ENCODE measurements at places on chromosomes 5 and 9. TPM values are rescaled to one million over a fixed set of nuclear protein-coding genes. Genes with fewer than 3 reads are reported as not detected.
A peak's percentile ranks its signal among the peaks of the same experiment; 100 is the strongest.

DNA sequence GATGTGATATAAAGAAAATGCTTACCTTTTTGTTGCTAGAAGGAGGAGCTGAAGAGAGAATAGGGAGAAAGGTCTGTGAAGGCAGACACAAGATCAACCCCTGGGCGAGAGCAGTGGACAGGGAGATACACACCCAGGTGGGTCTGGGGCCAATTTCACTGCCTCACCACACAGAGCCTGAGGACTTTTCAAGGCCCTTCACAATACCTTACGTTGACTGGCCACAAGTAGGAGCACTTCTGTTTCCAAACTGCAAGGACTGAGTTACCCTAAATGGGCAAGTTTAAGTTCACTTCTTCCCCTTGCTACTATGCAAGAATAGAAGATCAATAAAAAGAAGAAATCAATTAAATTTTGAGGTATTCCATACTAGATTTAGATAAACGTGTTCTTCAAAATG lies 174.5 kb upstream of the SLC12A2 start:
- no peak for DNase-seq

DNA sequence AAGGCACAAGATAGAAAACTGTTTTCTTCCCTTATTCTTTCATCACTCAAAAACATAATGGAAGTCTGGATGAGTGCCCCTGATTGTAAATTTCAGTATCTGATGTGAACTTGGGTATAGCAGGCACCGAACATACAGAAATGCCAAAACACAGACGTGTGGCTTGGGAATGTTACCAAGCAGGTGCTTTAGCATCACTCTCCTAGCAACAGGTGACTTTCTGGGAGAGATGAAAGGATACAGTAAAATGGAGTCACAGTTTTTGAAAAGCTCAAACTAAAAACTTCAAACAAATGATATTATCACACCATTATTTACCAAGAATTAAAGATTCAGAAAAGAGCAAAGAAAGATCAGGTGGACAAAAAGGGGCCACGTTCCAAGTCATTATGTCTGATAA lies 130.2 kb downstream of the DROSHA start:
- DNase-seq: no peak

DNA sequence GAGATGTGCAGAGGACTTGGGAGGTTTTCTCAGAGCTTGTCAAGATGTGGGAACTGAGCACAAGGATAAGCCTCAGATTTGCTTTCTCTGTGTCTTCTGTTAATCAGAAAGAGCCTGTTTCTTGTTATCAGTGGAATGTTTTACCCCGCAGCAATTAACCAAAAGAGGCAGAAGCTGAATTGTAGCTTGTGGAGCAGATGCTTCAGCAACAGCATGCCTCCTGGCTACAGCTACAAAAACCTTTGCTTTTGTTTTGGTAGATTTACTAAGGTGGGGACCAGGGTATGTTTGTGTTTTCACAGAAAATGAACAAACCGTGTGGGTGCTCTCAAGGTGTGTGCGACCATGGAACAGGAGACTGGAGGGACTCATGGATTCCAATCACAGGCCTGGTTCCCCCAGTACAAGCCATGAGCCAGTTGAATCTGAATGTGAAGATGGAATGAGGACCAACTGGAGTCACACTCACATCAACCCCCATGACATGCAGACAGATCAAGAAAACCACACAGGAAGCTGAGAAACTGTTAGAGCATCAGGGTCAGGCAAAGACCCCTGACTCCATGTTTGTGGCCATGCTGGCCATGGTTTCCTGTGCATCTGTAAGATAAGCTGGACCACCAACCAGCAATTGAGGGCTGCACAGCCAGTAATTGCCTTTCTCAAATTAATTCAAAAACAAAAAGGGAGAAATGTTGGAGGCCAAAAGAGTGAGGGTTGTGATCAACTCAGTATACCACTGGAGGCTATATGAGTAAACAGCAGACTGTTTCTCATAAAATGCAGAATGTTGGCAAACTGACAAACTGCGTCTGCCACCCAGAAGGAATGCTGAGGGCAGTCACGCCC lies 6.9 kb downstream of the UGT3A2 start:
- DNase-seq: no peak

DNA sequence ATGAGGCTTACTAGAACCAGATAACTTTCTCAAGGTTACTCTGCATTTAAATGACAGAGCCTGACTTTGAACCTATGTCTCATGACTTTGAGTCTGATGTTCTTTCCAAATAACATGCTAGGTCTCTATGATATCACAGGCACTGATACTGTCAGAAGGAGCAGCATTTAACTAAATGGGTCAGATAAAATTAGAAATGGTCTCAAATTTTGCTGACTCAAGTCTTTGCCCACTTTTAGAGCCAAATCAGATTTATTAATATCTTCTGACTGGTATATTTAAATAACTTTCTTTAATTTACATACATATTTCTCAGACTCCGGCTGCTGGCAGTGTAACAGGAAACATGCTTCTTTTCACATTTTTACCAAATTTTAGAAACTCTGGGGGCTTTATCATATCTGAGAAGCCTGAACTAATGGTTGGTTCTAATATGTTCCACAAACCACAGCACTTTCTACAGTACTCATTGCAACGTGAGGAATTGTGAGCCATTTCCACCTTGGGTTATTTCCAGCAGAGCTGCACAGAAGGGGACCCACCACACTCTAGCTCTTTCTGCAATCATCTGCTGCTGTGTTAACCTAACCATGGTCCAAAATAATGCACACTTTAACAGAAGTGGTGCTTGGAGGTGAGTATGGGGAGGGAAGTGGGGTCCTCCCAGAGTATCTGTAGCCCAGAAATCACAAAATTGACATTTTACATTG lies 79.2 kb downstream of the KCTD16 start:
- DNase-seq: no peak

GRCh38 chr9:127035948-127036347 lies 86.5 kb downstream of the ANGPTL2 start:
- no peak for DNase-seq

DNA sequence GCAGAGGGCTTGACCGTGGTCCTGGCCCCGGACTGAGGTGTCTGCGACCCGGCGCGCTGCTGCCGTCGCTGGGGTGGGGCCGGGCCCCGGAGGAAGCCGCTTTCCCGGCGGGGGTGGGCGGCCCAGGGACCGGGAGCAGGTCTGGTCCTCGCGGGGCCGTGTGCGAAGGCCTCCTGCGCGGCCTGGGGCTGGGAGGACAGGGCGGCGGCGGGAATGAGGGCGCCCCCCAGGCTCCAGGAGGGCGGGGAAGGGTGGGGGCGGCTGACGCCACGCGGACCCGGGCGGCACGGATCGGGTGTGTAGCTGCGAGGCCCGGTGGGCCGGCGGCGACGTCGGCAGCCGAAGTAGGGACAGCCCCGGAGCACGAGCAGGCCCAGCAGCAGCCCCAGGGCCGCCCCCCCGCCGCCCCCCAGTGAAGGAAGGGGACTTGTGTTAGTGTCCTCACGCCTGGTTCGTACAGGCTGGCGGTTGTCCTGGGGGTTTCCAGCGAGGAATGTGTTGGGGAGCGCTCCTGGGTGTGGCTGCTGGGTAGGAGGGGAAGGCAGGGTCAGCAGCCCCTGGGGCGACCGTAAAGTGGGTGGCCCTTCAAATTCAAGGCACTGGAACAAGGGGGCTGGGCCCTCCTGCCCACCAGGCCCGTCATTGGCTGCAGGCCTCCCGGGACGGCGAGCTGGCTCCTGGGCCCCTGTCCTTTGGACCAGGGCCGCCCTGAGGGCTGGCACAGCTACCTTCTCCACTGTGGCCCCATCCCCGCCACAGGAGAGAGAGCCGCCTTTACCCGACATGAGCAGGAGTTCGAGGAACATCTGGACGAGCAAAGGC lies 597 bp upstream of the TMEM250 start:
- no peak for DNase-seq

DNA sequence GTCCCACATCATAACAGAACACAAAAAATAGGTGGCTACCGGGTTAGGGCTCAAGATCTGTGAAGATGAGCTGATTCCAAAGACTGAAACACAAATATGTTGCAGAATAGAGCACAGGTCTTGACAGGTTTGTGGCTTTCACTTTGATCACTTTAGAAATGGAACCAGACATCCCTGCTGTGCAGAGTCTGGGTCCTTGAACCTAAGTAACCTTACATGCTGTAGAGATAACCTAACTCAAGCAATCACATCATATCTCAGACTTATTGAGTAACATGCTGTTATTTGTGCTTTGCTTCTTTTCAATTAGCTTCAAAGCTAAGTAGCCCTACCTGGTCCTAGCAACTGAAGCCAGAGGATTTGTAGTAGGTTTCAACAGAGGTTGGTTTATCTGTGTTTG lies 24.3 kb downstream of the FBXW2 start:
- no peak for DNase-seq

GRCh38 chr9:135901031-135901758 lies 6.2 kb downstream of the CAMSAP1 start:
- no peak for DNase-seq

DNA sequence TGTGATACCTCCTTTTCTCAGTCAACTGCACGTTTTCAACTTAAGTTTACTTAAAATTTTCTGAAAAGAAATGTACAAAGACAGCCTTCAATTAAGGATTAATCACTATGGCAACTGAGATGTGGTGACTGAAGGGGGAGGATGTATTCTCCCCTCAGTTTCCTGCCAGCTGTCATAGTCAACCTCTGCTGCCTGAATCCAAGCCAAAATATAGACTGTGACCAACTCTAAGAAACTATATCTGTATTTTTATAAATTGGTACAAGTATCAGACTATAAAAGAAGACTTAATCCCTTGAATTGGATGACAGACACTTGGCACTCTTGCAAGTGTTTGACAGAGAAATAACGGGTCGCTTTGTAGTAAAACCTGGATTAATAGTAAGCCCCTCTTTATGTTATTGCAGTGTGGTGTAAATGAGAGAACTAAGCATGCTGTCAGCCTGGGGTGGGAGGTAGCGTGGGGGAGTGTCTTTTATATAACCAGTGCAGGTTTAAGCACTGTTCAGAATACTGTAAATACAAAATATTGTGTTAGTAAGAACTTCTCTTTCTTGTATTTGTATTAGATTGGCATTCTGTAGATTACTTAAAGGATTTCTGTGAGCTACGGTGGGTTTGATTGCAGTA lies 106.4 kb downstream of the ERCC6L2 start:
- DNase-seq: no peak

DNA sequence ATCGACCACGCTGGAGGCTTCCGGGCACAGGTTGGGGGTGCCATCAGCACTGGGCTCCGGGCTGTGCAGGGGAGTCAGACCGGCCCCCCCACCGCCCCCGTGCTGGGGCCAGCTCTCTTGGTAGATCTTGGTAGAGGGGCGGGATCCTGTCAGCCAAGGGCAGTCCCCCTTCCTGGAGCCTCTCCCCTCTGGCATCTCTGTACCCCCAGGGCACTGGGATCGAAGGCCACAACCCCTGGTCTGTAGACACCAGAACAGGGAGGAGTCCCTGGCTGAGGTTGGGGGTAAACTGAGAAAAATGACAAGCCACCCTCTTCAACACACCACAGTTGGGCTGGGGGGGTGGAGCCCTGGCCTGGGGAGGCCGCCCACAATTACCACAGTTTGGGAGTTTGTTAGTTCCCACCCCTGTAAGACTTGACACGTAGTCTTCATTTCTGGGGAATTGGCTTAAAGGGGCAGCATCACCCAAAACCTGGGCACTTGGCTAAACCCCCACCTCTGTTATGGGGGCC lies 882 bp downstream of the CERCAM start:
- DNase-seq: no peak

- DNase-seq: no peak
These were observed 31.3 kb downstream of the FYB1 start for GRCh38 chr5:39187831-39188731.

DNA sequence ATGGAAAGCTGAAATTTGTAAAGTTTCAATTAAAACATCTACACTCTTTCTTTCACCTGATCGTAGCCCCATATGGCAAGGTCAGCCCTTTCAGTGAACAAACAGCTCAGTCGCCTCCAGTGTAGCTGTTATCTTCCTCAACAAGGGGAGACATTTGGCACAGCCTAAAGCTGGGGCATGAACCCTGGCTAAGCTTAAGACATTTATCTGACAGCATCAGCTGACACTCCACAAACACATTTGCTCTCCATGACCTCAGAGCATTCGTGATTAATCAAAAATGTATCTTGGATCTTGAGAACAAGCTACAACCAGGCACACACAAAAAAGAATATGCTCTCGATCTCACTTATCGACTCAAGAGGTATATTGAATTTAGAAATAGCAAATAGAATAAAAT lies 67.3 kb downstream of the POU5F2 start:
- no peak for DNase-seq

- DNase-seq: peak; percentile 53
These were observed at the start of gene ZNF618 for GRCh38 chr9:113876151-113876992. Gene ZNF618, plus strand, starts transcription at chr9:113876309. Its CDS starts 72 bp downstream, at chr9:113876381.

The MACROH2A1 gene
- total RNA-seq: 258 TPM

The ERP44 gene
- total RNA-seq: 27.9 TPM

The ACTBL2 gene
- not detected for total RNA-seq

The IFNA2 gene
- total RNA-seq: not detected

The RETREG1 gene
- 20.6 TPM for total RNA-seq

The CAMSAP1 gene
- 34.4 TPM for total RNA-seq

The PCDHB5 gene
- total RNA-seq: 1.8 TPM

The PDGFRB gene
- 89.3 TPM for total RNA-seq

The SGCD gene
- total RNA-seq: 6.0 TPM

The SPATA31A1 gene
- total RNA-seq: not detected
